ENCODE measurements at places on chromosomes 2 and 18.

- DNase-seq, result no peak
Observed at GRCh38 chr2:47293976-47294375, 109.0 kb upstream of the MSH2 start.

GRCh38 chr2:216908300-216908699 is 48.4 kb upstream of the TNP1 start:
- DNase-seq, result no peak

GRCh38 chr18:78642296-78642951 is 337.2 kb upstream of the SALL3 start:
- DNase-seq, result no peak

DNA sequence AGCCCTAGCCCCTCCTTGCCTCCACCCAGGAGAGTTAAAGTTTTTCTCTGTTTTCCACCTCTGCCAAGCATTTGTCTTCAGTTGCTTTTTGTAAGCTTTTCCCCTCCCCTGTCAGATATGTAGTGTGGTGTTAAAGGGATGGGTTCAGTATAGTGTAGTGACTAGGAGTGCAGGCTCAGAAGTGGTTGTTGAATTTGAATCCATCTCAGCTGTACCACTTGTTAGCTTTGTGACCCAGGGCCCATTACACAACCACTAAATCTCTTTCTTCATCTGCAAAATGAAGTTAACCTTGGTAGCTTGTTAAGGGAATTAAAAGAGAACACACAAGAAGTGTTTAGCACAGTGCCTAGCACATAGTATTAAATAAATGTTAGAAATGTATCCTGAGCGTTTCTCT is 56.9 kb downstream of the MAP3K20 start:
- no peak for DNase-seq

- DNase-seq, result no peak
Observed at GRCh38 chr2:124575497-124575896, 550.4 kb downstream of the CNTNAP5 start.

GRCh38 chr2:9407363-9407811 is 15.9 kb downstream of the ITGB1BP1 start:
- DNase-seq, result no peak

DNA sequence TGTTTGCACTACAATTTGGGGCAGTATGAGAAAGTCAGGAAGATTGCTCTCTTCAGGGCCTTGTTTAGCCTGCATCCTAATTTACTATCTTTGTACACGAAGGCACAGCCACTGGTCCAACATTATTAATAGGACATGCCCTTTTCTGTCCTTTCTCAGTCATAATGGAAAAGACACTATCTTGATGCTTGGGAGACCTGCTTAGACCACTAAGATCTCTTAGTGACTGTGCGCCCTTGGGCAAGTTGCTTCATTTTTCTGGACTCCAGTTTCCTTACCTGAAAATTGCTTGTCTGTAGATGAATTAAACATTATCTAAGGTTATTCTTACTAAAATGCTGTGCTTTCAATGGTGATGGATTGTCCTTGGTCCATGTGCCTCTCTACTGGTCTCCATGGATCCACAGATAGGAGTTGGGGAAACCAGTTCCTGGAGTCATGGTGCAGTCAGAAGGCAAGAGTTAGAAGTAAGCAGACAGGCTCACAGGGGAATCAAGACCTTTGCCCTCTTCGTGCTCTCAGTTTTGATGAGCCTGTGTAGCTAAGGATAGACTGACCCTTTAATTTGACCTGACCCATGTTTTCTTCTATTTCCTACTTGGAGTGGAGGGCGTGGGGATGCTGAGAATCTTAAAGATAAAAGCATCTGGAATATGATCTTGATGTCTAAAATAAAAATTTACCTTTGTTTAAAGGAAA is 114.0 kb downstream of the RAPGEF4 start:
- no peak for DNase-seq

GRCh38 chr2:238694922-238695321 is 153.0 kb upstream of the TWIST2 start:
- DNase-seq, result no peak

DNA sequence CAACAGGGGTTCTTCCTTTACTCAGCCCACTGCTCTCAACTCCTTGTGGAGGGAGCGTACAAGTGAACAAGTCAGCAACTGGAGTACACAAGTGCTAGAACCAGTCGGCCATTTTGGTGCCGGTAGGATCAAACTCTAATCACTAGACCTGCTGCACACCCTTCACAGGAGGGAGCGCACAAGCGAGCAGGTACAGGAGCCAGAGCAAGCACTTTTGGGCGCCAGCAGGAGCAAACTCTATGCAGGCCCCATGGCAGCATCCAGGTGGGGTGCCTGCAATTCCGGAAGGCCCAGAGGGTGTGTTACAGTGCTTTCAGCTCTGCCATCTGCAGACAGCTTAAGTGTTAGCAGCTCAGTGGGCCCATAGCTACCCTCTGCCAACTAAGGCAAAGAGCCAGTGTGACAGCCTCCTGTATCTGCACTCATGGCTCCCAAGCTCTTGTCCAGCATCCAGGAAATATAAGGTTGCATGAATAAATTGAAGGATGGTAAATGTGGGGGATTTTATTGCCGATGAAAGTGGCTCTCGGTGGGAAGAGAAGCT is 426.1 kb downstream of the DCC start:
- no peak for DNase-seq

GRCh38 chr2:29295845-29296244 is 180.6 kb downstream of the CLIP4 start:
- DNase-seq, result no peak

GRCh38 chr2:127080938-127081755 is 25.8 kb downstream of the BIN1 start:
- peak; percentile 28 for DNase-seq

GRCh38 chr18:48325115-48325665 is 84.0 kb downstream of the ZBTB7C start:
- DNase-seq, result no peak

GRCh38 chr2:10790228-10790973 is 22.2 kb downstream of the PDIA6 start:
- DNase-seq, result no peak

DNA sequence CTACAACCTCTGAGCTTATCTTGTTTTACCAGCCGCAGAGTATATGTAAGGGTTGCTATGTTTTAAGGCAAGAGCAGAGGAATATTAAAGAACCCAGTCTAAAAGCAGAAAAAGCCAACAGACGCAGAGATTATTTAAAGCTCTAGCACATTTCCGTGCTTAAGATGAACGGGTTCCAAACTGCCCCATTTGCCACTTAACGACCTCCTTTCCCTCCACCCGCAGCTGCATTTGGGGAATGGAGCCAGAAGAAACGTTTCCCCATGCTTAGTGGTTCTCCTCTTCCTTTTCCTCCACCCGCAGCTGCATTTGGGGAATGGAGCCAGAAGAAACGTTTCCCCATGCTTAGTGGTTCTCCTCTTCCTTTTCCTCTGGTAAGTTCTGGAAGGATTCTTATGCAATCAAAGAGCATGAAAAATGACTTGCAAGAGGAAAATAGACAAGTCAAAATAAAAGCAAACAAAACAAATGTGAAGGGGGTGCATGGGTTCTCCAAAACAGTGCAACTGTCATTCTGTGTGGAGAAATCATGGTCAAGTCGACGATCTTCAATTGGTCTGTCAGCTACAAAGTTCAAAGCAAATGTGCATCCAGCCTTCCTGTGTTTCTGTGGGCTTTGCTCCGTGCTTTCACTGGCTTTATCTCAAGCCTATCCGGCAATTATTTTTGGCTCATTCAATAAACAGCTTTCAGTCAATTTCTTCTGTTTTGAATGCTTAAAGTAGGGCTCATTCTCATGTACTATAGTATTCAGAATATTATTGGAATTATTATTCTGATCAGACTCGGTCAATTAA is 57.8 kb downstream of the DIPK1C start:
- no peak for DNase-seq

DNA sequence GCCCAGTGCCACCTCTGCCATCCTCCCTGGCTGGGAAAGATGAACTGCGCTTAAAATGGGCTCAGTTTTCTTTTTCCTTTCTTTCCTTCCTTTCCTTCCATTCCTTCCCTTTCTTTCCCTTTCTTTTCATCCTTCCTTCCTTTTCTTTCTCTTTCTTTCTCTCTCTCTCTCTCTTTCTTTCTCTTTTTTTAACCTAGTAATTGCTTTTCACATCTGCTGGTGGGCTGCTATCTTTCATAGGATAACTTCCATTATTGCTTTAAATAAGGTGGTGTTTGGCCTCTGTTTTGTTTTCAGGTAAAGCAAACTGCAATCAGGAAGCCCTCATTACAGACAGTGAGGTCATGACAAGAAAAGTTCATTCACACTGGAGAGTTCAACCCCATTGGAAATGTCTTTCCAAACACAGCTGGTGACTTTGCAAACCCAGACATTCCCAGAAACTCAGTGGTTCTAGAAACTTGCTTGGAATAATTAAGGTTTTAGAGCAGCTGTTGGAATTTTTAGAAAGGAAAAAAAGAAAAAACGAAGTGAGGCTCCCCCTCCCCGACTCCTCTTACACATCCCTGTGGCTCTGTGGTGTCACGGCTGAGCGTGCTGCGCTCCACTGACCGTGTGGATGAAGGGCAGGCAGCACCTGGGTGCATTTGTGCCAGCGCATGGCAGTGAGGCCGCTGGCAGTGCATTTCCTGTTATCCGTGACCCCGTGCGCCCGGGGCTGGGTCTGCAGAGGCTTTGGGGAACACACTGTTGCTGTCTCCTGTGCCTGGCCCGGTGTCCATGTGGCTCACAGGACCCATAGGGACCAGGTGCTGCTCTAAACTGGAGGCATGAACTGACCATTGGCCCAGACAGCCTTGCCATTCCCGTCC is 76.9 kb downstream of the MBP start:
- no peak for DNase-seq

Data from cerebellar nuclear complex (tissue), 1 donor.